T-cell (primary cell): ENCODE measurements at places on chromosomes 1 and 21.
A peak's percentile ranks its signal among the peaks of the same experiment; 100 is the strongest.

DNA sequence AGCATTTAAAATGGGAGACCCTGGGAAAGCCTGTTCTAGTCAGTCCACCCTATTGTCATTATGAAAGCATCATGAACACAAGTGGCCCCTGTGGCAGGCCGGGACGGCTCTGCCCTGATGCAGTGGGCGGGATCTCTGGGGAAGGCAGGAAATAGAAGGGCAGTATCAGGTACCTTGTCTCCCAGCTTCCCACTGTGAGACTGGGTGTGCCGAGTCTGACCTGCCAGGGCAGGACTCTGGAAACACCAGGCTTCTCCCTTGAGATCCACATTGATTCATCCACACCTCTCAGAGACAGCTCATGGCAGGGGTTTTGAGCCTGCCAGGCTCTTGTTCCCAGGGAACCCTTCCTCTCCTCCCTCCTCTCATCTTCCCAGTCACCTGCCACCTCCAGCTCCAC, 24.5 kb upstream of the GNPAT start:
- no peak for DNase-seq

DNA sequence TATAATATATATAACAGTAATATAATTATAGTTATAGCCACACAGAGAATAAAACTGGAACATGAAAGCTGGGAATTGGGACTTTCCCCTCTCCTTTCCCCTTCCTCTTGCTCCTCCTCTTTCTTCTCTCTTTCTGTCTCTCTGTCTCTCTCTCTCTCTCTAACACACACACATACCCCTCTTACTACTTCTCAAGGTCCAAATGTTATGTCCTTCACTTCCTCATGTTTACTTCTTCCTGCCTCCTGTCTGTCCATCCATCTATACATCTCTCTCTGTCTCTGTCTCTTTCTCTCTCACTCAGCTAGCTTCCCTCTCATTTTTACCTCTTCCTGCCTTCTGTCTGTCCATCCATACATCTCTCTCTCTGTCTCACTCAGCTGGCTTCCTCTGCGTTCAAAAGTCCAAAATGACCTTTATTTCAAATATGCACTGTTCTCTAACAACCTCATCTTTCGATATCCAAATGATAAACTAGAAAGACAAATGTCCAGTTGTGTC, 261.1 kb downstream of the SIPA1L2 start:
- DNase-seq, result no peak

DNA sequence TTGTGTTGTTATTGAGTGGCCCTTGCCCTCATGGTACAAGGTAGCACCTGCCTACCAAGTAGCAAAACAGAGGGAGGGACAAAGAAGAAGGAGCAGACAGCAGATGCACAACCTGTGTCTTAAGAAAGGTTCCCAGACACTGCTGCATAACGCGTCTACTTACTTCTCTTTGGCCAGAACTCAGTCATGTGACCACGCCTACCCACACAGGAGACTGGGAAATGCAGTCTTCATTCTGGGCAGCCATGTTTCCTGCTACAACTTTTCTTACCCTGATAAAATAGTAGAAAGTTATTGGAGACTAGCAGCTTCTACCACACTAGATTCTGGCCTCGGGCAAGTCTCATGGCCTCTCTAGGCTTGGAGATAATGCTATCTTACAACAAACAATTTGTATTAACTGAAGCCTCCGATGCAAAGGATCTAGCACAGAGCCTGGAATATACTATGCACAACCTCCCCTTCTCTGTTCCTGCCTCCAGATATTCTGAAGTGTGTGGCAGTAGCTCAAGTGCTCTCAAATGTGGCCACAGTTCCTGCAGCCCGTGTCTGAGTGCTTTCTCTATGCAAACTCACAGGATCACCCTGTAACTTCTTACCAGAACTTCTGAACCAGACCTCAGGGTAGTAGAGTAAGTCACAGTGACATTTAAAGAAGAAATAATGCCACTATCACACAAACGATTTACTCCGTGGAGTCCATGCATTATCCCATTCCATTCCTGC, 34.1 kb upstream of the BTG2 start:
- DNase-seq, result peak; percentile 69

DNA sequence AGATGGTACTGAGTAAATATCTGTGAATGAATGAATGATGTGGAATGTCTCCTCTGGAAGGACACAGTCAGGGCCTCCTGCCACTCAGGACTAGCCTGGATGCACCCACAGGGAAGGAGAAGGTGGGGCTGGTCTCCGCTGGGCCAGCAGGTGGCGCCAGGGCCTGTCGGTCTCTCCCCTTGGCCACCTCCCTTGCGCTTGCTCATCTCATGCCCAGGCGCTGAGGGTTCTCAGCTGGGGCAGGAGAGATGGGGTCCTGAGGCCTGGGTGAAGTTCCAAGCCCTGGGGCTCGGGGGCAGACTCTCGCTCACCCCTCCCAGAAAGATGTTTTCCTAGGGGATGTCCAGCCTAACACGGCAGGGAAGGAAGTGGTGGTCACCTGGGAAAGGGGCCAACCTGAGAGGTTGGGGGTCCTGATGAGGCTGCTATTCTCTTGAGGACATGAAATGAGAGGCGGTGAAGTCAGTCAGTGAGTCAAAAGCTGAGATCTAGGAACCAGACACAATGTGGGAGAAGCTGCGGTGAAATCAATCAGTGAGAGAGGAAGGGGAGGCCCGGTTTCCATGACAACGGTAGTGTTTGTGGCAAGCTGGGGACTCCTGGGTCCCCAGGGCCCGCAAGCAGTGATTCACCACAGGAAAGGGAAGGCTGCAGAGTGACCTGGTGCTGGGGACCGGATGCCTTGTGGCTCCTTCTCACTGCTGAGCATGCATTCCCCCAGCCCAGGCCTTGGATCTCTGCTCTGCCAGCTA, 14.6 kb upstream of the MEX3A start:
- peak; percentile 82 for DNase-seq

DNA sequence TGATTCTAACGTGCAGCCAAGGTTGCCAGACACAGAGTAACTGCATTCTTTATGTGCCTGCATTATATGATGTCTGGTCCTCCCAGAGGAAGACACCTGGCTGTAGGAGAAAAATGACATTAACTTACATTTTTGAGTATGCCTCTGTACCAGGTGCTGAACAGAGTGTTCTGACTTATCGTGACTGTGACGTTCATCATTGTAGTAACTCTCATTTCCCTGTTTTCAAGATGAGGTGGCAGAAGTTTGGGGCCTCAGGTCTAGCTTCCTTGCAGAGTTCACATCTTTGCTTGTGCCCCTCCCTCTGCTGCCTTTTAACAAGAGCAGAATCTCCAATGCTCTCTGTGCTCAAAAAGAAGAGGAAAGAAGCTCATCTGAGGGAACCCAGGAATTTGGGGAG, 488.0 kb downstream of the AJAP1 start:
- no peak for DNase-seq

DNA sequence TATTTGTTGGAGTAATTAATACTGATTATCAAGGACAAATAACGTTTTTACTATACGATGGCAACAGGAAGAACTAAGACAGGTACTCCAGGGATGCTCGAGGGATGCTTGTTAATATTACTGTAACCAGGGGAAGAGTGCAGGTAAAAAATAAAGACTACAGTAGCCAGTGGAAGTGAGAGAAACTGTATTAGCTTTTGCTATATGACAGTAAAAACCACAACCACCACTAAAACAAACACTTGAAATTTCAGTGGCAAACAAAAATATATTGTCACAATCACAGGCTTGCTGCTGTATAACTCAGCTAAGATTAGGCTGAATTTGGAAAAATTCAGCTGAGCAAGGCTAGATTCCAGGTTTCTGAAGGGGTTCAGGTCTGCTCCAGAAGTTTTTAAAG, 812.6 kb upstream of the ADGRL4 start:
- DNase-seq, result no peak

DNA sequence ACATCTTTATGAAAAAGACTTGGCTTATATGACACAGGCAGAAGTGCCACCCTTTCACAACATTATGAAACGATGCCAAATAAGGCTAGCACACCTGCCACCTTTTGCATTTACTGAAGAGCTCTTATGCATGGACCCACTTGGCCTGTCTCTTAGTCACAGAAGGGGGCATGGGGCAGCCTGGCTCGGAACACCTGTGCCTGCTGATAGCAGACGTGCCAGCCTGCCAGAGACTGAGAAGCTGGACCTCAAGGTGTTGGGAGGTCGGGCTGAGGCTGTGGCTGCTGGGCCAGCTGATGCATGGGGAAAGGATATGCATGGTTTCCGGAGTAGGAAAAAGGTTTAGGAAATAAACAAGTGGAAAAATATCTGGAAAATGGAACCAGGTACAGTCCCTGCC, 21.5 kb downstream of the RCAN1 start:
- no peak for DNase-seq

- DNase-seq, result no peak
These were observed 1.2 kb downstream of the VAV3 start for GRCh38 chr1:107963601-107964335.

DNA sequence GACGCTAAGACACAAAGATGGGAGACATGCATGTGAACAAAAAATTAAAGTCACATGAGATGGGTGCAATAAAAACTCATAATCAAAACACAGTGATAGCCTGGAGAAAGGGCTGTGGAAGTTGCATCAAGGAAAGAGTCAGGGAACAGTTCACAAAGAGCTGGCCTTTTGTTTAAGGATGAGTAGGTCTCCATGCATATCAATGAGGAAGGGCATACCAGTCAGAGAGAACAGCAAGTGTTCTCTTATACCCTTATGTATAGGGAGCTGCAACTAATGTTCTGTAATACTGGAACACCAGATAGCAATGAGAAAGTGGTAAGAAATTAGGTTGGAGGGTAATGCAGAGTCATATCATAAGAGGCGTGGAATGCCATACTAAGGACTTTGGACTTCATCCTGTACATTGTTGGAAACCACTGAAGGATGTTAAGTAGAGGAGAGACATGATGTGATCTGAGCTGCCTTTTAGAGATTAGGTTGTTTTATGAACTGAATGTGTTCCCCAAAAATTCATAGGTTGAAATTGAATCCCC, 46.7 kb upstream of the SAMD13 start:
- no peak for DNase-seq

DNA sequence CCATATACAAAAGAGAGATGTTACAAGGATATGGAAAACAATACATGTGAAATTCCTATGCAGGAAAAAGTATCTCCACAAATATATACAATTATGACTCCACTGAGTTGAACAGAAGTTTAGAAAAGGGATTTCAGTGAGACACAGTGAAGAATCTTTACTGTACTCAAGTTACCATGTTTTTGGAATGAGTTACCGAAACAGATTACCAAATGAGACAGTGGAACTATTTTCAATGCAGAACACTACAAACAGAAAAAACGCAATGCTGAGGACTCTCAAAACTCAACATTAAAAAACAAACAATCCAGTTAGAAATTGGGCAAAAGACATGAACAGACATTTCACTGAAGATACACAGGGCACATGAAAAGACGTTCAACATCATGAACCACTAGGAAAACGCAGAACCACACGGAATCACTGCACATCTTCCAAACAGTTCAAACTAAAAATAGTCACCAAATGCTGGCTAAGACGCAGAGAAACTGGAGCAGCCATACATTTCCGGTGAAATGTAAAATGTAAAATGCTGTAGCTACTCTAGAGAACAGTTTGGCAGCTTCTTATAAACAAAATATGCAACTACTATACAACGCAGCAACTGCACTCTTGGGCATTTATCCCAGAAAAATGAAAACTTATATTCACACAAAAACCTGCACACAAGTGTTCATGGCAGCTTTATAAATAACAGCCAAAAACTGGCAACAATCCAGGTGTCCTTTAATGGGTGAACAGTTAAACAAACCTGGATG, 118.7 kb downstream of the UBR4 start:
- DNase-seq, result no peak

GRCh38 chr1:36561361-36561724, 78.6 kb upstream of the CSF3R start:
- no peak for DNase-seq

DNA sequence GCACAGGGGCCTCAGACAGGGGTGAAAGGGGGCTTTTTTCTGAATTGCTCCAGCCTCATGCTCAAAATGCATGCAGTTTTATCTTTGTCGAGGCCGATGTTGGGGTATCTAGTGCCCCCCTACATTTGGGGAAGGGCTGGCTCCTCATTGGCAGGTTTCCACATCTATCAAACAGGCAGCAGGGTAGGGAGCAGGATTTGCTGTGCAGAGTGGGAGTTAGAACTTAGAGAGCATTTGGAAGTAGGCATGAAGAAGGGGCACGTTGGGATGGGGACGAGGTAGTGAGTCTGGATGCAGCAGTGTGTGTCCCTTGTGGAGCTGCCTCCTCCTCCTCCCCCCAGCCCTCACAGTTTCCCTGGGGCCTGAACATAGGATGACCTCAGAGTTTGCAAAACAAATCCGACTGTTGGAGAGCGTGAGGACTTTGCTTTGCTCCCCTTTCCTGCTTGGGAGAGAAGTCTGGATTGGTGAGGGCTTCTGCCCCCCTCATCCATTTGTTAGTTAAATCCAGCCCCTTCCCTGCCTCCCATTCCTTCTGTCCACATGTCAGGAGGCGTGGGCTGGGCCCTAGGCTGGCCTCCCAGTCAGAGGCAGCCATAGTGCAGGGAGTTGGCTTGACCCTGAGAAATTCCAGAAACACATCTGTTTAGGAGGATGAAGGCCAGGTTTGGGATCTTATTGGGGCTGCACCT, 36.9 kb upstream of the GPR37L1 start:
- DNase-seq, result no peak

GRCh38 chr1:116207126-116207735, 96.0 kb downstream of the MAB21L3 start:
- no peak for DNase-seq

DNA sequence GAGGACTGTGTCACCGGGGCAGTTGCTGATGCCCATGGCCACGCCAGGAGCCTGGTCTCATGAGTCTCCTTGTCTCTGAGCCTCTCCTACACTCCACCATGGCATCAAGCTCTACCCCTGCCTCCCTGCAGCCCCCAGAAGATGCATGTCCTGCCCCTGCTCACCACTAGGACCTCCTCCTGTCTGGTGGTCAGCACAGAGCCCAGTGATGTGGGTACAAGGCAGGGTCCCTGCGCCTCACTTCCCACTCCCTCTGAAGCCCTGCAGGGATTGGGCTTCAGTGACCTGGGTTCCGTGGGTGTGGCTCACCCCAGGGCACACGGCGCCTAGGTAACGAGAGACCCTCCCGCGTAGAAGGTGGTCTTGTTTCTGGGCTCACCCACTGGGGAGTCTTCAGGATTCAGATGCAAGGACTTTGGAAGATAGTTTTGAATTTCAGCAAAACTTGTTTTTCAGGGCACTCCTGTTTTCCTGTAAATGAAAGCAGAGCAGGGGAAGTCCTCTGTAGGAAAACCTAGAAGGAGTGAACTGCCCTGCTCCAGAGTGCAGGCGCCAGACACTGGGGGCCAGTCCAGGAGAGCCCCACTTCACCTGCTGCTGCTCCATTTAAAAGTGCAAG, 2.8 kb downstream of the COL18A1 start:
- DNase-seq, result no peak
